ENCODE measurements at places on chromosomes 5 and 9.

- DNase-seq, result no peak
Observed at GRCh38 chr5:172973127-172973916, 10.2 kb upstream of the ATP6V0E1 start.

GRCh38 chr9:134525841-134526583 lies 115.6 kb upstream of the COL5A1 start:
- DNase-seq, result no peak

DNA sequence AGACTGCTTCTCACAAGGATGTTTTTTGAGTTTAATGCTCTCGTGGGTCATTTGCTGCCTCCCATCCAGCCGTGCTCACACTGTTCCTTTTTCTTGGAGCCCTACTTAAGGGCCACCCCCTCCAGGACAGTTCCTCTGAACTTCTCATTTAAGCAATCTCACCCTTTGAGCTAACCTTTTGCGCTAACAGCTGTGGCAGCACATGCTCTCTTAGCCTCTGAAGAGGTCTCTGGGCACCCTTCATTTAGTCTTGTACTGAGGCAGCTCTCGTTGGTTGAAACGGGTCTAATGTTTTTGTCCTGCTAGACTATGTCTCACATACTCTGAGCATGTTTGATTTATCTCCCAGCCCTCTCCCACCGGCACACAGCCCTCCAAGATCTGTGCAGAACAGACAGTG lies 11.8 kb downstream of the ALDH1B1 start:
- no peak for DNase-seq

DNA sequence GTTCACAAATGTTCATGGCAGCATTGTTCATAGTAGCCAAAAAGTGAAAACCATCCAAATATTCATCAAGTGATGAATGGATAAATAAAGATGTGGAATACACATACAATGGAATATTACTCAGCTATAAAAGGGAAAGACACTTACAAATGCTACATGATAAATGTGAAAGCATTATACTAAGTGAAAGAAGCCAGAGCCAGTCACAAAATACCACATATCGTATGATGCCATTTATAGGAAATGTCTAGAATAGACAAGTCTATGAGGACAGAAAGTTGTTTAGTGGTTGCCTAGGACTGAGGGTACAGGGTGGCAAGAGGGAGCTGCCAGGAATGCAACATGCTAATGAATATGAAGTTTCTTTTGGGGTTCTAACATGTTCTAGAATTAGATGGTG lies 148.7 kb downstream of the DEPDC1B start:
- no peak for DNase-seq

DNA sequence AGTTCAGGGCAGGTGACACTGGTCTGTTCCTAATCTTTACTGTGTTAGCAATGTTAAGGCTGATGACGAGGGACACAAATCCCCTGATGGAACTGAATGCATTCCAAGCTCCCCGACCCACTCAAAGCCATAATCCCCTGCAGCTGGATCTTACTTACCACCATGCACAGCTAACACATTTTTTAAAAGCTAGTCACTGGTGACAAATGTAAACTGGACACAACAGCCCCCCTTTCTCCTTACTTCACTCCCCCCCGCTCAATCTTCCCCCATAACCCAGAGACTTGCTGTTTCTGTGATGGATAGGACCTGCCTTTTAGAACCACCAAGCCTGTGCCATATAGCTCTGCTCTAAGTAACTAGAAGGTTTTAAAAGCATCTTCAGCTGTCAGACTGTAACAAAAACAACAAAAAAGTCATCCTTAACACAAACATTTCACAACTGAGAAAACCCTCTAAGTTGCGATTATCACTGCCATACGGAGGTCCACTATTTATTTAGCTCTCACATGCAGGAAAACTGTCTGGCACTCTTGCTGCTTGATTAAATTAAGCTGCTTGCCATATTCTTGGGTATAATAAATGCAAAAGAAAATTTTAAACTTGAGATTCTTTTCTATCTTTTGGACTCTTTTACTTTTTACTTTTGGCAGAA lies 44.4 kb downstream of the BNC2 start:
- DNase-seq, result peak; percentile 59

GRCh38 chr5:75532190-75532589 lies 20.5 kb downstream of the POLK start:
- no peak for DNase-seq

GRCh38 chr9:91949392-91949945 lies 559 bp downstream of the ROR2 start:
- no peak for DNase-seq

- DNase-seq, result peak; percentile 70
Observed at GRCh38 chr9:21681641-21682040, 120.8 kb upstream of the MTAP start.

DNA sequence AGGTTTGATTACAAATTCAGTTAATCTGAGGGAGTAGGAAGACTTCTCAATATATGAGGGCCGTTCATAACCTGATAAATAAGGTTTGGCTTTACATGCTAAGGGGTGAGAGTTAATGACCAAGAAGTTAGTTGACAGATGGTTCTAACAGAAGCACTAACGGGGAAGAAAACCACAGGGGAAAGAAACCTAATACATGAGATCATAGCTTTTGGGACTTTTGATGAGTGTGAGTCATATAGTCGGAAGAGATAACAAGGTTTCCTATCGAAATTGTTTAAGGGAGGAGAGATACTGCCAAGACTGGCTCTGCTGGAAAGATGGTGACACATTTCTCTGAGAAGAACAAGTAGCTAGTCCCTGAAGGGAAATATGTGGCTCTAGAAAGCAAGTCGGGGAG lies 140.1 kb downstream of the COX7C start:
- no peak for DNase-seq

GRCh38 chr5:12592228-12592627 lies 688.0 kb upstream of the CTNND2 start:
- no peak for DNase-seq

- no peak for DNase-seq
Observed at GRCh38 chr9:6785682-6786081, 27.9 kb downstream of the KDM4C start.

- no peak for DNase-seq
Observed at GRCh38 chr5:119814655-119815054, 185.3 kb downstream of the FAM170A start.

DNA sequence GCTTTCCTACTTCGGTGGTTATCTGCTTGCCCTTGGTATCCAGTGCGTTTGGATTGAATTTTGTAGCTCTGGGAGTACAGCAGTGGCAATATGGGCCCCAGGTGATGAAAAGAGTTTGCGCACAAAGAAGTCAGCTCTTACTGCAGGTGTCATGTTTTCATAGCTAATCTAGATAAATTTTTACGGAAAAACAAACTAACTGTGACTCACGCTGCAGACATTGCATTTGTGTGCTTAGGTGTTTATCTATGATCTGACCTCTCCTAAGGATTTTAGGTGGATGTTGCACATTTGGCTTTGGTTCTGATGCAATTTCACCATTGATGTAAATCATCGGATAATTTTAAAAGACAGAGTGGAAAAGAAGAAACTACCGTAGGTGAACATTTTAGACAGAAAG lies 92.1 kb downstream of the VCAN start:
- DNase-seq, result no peak

DNA sequence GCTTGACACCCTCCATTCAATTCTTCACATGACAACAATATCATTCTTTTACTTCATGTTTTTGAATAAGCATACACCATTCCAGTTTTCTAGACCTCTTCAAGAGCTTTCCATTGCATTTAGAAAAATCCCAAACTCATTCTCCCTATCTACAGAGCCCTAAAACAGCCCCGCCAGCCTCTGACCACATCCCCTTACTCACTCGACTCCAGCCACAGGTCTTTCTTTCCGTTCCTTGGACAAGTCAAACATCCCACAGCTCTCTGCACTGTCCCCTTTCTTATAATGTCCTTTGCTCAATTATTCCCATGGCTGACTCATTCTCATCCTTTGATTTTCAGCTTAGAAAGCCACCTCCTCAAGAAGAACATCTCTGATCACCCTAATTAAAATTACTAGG lies 38.2 kb downstream of the TTC39B start:
- DNase-seq, result no peak

DNA sequence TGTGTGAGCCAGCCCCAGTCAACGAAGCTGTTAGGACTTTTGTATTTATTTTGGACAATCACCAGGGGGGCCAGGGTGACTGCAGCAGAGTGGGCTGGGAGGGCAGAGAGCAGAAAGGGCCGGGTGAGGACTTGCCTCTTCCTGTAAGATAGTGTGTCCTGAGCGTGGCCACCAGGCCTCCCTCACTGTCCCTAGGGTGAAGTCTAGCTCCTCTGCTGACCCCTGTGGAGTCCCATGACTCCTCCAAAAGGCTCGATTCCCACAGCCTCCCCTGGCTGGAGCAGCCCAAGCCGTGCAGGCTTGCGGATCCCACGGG lies 147.8 kb downstream of the RXRA start:
- DNase-seq, result no peak

DNA sequence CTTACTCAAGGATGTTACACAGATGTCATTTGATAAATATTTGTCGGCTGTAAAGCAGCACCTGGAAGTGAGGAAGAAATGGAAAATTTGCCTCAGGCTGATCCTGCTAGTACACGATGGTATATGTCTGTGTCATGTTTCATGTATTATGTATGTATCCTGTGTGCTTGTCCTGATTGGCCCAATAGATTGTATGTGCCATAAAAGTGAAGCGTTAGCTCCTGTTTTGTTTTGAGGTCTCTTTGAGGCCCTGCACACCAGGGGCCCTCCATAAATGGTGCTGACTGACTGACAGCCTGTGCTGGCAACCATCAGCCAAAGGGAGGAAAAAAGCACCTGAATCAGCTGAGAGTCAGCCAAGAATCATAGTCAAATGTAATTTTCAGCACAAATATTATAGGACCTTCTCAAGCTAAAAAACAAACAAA lies 11.8 kb upstream of the LNPEP start:
- no peak for DNase-seq

- no peak for DNase-seq
Observed at GRCh38 chr9:749716-750115, 91.8 kb upstream of the DMRT1 start.

DNA sequence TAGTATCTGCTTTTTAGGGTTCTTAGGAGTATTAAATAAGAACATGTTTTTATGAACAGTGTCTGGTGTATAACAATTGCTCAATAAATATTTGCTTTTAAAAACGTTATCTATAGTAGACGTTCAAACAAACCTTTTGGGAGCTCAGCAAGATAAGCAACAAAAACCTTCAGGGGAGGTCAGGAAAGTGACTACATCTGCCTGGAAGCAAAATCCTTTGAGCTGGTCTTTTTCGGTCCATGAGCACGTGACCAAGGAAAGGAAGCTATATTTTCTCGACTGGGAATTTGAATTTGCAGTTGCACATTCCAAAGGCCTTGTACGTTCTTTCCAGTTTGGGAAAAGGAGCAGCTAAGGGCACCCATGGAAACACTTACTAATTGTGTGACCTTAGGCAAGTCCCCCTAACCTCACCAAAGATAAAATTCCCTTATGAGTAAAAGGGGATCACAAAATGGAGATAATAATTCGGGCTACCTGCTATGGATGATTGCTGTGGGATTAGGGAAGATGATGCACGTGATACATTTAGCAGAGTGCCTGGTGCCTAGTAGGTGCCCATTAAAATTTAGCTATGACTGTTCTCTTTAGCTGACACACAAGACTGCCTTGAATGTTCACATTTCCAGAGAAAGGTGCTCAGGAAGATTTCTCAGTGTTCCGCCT lies 45.4 kb downstream of the PTTG1 start:
- DNase-seq, result no peak

DNA sequence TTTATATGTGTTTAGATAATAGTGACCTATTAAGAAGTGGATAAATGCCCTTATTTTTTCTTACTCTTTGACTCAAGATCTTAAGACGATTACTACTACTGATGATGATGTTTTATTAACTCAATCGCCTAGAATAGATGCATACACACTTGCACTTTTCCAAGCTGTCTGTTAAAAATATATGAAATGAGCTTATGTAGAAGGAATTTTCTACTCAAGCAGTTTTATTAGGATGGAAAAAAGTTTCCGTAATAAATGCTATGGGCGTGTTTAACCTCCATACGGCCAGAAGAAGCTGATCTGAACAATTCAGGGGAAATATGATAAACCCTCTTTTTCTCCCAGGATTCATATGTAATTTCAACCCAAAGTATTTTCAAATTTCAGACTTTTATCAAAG lies 455.7 kb upstream of the MPDZ start:
- DNase-seq, result no peak

- DNase-seq, result no peak
Observed at GRCh38 chr9:119418721-119419120, 49.5 kb upstream of the BRINP1 start.

DNA sequence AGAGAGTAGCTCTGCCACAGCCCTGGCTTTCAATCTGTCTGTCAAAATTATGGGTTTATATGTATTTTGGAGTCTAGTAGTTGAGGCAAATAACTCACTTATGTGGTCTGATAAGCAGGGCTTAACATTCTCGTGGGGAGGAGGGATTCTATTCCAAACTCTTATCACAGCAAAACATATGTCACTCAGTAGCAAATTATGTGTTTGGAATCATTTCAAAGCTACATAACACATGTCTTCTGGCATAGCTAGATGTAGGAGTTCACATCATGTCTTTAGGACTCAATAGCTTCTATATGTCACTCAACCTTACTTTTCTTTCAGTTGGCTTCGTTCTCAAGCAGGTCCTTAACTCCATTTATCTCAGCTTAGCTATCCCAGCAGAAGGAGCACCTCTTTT lies 144.5 kb upstream of the SEMA6A start:
- DNase-seq, result no peak

DNA sequence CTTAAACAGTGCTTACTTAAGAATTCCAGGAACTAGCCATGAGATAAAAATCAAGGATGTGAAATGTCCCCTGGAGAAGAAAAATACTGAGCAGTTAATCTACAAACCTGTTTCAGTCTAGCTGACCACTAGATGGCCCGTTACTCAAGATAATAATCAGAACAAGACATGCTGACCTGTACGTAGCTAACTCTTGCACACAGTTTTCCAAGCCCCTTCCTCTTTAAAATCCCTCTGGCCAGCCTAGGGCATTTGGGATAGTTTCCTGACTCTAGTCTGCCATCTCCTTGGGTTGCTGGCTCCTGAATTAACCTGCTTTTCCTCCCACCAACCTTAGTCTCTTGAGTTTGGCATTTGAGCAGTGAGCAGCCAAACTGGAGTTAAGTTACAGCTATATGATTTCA lies 59.2 kb upstream of the TRAF1 start:
- DNase-seq, result no peak

GRCh38 chr9:113805486-113806132 lies 70.5 kb upstream of the ZNF618 start:
- no peak for DNase-seq

DNA sequence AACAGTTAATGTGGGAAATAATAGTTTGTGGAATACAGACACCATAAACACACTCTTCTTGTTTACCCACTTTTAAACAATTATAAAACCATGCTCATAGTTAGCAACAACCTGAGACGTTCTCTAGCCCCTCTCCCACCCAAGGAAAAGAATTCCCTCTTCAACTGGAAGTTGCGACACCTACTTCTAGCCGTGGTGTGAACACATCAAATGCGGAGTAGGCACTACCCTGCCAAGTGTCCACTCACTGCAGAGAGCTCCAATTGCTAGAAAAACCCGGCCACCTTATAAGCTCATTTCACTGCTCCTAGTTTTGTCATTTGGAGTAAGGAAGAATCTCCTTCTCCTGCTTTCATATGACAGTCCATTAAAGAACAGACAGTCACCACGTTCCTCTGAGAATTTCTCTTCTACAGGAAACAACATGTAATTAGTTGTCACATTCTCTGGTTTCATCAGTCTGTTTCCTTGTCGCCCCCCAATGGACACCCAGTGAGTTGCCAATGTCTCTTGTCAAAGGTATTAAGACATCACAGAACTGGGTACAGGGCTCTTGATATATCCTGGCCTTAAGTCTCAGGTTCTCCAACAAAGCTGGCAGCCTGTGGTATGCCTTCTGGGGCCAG lies 47.3 kb downstream of the PRLR start:
- no peak for DNase-seq

- no peak for DNase-seq
Observed at GRCh38 chr9:70121818-70122436, 78.3 kb downstream of the MAMDC2 start.
